Brain pericyte (primary cell): ENCODE measurements at places on chromosomes 2 and 18.

DNA sequence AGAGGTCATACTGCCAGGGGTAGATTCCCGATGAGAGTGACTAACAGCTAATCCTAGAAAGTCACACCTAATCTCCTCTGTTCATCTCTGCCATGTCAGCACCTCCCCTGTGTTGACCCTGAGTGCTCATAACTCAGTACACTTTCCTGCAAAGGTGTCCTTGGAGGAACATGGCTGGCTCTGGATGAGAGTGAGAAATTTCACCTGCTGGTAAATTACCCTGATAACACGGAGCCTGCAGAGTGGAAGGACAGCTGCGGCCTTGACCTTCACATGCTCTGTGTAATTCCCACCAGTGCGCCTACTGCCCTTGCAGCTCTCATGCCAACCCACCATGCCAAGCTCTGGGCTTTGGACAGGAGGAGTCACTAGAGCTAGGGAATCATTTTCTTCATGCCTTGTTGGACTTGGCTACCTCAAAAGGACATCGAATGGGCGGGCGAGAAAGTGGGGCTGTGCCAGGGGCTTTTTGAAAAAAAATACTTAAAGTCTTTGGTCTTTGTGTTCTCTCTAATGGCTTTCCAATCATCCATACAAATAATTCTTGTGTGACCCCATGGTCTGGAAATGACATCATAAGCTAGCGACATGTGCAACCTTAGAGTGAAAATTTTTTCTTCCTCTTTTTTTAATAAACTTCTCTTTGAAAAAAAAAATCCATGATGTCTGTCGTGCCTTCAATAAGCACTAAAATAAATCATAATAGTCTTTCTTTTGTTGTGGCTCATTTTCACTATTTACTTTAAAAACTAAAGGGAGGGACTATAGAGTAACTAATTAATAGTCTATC is 319.9 kb downstream of the MYCN start:
- no peak for DNase-seq

GRCh38 chr2:203675086-203675485 is 31.4 kb upstream of the CD28 start:
- no peak for DNase-seq

DNA sequence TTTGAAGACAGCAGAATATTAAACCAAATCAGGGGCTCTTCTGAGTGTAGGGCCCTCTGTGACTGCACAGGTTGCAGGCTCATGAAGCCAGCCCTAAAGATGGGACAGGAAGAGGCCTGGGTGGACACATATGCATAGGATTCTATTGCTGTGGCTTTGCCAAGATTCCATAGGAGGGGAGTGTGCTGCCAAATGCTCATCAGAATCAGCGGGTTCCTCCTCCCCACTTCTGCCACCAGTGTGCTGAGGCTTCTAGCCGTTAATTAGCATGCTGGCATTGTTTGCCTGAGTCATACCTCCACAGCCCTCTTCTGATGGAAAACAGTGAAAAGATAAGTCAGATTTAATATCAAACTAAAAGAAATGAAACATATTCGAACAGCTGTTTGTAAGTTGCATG is 103.9 kb upstream of the TMEFF2 start:
- DNase-seq: no peak

- no peak for DNase-seq
Measured at GRCh38 chr2:231800493-231801091, 14.3 kb downstream of the COPS7B start.

DNA sequence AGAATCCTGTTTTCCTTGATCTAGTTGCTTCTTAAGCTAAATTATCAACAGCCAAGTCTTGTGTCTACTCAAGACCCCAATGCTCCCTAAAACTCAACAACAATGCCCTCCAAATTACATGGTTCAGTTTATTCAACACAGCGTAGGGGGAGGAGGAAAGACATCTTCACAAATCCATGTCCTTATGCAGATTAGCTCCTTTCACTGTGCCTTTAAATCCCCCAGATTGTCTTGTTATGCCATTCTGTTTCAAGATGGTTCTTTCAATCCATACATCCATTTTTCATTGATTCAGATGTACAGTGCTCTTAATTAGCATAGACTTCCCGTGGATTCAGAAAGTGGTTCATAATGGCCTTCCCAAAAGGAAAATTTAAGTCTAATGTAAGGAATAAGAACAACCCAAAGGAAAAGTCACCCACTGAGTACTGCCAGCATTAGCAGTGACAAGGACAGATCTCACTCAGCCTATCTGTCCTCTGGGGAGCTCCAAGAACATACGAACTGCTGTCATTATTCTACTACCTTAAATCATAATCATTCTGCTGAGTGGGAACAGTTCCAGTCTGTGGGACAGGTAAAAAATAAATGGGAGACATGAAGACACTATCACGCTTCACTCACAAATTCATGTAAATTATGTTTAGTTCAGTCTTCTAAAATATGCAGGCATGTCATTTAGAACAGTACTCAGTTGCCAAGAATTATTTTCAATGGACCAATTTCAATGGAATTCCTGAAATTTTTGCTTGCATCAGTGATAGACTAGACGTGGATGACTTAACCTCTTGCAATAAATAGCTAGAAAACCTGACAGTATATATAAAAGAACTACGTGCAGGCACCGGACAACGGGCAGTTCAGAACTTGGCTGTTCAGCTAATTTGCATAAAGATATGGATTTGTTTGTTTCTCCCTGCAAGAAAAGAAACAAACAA is 58.9 kb upstream of the RNU4ATAC start:
- no peak for DNase-seq
